ENCODE measurements at places on chromosomes 6 and 20.

GRCh38 chr20:34495916-34496315, 20.3 kb upstream of the DYNLRB1 start:
- DNase-seq = no peak

DNA sequence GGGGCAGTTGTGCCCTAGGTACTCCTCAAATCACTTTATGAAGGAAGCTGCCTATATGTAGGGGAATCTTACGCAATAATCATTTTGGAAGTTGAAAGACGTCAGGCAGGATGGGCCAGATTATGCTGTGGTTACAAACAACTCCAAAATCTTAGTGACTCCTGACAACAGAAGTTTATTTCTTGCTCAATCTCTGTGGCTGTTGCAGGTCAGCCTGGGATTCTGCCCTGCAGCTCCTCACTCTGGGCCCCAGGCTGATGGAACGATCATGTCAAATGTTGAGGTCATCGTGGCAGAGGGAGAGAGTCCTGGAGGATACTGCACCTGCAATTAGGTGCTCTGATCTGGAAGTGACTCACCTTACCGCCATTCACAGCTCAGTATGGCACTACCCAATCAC, 88.4 kb downstream of the ZDHHC14 start:
- peak; percentile 48 for DNase-seq

DNA sequence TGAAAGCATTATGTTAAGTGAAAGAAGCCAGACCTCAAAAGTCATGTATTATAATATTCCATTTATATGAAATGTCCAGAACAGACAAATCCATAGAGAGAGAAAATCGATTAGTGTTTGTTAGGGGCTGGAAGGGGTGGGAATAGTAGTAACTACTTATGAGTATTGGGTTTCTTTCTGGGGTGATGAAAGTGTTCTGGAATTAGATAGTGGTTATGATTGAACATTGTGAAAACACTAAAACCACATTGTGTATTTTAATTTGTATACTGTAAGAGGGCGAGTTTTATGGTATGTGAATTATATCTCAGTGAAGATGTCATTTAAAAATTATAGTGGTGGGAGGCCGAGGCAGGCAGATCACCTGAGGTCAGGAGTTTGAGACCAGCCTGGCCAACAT, 52.0 kb upstream of the KIF13A start:
- no peak for DNase-seq

DNA sequence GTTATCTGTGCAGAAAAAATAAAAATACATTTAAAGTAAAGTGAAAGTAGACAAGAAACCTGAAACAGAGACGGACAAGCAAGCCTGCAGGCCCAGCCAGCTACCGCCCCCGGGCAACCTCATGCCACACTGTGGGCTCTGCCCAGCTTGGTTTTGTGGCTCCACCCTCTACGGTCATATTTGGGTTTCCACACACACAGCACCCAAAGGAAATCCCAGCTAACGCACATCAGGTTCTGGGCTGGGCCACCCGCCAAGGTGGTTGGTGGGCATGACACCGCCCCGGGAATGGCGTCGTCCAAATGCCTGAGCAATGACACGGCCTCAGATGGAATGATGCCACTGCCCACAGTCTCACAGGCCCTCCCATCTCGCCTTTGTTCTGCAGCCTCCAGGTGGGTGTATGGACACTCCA, 22.9 kb downstream of the FAM110A start:
- DNase-seq = peak; percentile 97

GRCh38 chr20:62067547-62068260, 2.0 kb upstream of the TAF4 start:
- no peak for DNase-seq

- DNase-seq = no peak
Observed at GRCh38 chr6:28657381-28657768, 131.7 kb downstream of the GPX5 start.

DNA sequence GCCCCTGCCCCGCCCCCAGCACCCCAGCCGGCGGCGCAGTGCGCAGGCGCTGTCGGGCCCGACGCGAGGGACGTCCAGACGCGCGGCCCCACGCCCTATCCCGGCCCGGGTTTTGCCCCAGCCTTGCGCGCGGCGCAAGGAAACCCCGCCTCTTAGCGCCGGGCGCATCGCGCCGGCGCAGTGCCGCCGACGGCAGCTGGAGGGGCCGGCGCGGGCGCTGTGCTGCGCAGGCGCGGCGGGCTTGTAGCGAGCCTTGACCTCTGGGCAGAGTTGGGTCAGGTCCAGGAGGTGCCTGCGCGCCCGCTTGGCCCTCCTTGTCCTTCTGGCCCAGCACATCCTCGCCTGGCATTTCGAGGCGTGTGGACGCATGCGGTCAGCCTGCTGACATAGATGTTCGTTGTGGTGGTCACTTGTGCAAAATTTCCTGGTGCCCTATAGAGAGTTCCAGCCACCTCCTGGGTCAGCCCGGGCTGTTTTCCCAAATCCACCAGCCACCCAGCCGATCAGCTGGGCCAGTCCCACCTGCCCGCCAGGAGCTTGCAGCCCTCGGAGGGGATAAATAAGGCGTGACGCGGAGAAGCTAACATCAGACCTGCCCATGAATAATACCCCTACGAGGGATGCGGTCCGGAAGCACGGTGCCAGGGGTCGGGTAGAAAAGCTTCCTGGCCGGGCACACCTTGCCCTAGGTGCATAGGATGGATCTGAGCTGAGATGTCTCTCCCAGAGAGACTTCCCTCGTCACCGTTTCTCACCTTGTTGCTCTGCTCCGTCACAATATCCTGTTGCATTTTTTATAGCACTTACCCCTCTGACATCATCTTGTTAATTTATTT, 428 bp upstream of the PRELID3B start:
- peak; percentile 99 for DNase-seq

- no peak for DNase-seq
Observed at GRCh38 chr20:58330687-58331086, 21.2 kb downstream of the RAB22A start.

- no peak for DNase-seq
Observed at GRCh38 chr6:4533576-4533975, 242.6 kb upstream of the CDYL start.

GRCh38 chr6:144416773-144417172, 131.6 kb downstream of the UTRN start:
- no peak for DNase-seq

DNA sequence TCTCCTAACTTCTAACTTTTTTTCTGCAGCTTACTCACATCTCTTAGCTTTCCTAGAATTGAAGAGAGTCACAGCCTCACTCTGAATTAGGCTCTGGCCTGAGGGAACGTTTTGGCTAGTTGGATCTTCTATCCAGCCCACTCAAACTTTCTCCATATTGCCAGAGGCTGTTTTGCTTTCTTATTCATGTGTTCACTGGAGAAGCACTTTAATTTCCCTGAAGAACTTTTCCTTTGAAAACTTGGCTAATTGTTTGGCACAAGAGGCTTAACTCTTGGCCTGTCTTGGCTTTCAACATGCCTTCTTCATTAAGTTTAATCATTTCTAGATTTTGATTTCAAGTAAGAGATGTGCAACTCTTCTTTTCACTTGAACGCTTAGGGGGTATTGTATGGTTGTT, 138.2 kb upstream of the PLCB4 start:
- DNase-seq = no peak

- no peak for DNase-seq
Observed at GRCh38 chr6:169763881-169764280, 12.5 kb downstream of the ERMARD start.

DNA sequence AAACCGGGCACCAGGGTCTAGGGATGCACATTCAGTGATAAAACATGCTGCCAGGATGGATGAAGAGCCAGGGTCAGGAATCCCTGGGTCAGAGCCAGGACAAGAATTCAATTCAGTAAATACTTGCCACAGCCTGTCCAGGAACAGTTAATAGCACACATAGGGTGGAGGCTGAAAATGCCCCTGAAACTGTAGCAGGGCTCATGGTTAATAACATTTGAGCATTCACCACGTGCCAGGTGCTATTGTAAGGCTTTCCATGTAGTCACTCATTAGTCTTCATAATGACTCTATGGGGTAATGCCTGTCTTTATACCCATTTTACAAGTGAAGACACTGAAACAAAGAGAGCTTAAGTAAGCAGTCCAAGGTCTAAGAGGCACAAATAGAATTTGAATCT, 296.3 kb downstream of the LRFN2 start:
- no peak for DNase-seq

DNA sequence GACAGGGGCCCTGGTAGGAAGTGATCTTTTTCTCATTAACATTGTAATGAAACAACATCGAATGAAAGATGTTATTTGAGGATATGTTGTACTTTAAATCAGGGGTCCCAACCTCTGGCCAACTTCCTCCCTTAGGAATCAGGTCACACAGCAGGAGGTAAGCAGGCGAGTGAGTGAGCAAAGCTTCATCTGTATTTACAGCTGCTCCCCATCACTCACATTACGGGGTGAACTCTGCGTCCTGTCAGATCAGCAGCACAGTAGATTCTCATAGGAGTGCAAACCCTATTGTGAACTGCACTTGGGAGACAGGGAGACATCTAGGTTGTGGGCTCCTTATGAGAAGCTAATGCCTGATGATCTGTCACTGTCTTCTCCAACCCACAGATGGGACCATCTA, 19.9 kb downstream of the EPM2A start:
- no peak for DNase-seq

DNA sequence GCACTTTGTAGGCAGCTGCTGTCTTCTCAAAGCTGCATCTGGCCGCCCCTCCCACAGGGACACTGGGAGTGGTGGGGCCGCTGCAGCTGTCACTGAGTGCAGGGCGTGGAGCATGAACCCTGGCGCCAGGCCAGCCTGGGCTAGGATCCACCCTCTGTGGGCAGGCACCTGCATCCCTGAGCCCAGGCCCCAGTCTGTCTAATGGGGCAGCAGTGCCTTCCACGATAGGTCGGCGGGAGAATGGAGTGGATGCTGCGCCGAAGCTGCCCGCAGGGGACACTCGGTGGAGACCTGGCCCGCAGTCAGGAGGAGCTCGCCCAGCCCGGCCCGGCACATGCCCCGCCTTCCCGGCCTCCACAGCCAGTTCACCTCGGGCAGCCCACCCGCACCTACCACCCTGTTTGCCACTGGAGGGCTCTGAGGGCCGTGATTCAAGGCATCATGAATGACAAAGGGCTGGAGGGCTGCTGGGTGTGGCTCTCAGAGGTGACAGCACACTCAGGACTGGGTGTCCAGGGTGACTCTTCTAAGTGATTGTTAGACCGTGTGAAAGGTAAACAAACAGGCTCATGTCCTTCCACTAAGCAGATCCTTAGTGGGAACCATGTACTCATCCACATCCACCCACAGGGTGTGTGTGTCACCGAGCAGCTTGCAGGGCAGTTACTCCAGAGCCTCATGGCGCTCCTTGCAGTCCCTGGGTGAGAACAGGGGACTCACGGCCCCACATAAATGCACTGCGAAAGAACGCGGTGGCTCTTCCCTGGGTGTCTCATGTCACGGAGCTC, 133.9 kb downstream of the AGPAT4 start:
- no peak for DNase-seq

DNA sequence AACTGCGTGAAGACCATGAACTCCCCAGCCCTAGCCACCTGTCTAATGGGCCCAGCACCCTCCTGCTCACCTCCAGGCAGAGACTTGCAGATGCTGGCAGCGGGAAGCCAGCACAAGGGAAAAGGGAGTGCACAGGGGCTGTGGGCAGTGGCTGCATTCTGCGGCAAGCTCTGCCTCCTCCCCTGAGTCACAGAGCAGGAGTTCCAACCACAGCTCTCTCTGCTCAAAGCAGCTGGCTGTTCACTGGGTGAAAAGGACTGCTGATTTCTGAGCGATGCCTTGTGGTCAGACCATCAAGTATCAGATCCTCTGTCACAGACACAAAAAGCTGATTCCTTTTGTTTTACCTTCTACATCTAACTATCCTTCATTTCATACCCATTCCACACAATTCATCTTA, 10.5 kb downstream of the NKX2-2 start:
- DNase-seq = no peak

- DNase-seq = peak; percentile 53
Observed at GRCh38 chr6:96939007-96939805, 14.7 kb downstream of the KLHL32 start.

DNA sequence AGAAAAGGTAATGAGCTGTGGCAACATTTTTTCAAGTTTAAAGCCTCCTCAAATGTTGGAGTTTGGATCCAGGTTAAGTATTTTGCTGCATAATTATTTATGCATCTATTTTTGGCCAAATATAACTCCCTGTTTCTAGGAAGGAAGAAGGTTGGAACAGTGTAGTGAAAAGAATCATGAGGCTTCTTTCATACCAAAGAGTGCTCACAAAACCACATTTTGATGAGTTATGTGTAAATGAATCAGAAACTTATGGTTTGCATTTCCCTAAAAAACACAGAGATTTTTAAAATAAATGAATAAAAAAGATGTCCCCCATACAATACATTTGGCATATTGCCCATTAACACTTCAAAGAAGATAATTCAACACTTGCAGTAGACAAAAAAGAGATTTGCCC, 246.9 kb upstream of the PRDM1 start:
- no peak for DNase-seq

DNA sequence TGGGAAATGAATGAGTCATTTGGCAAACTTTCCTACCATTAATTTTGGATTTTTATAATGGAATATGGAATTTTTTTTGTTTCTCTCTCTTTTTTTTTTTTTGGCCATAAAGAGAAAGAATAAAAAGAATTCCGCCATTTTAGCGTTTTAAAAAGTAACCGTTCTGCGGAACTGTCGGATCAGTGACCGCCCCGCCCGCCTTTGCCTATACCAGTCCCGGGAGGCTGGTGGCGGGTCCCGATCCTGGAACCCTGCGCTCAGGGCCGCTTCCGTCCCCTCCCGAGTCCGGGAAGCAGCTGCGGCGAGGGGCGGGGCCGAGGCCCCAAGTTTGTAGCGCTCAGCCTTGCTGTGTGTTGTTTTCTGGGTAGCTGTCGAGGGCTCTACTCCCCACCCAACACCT, 609 bp downstream of the L3MBTL1 start:
- DNase-seq = no peak

GRCh38 chr6:37520926-37521325, 21.2 kb upstream of the CCDC167 start:
- DNase-seq = no peak

DNA sequence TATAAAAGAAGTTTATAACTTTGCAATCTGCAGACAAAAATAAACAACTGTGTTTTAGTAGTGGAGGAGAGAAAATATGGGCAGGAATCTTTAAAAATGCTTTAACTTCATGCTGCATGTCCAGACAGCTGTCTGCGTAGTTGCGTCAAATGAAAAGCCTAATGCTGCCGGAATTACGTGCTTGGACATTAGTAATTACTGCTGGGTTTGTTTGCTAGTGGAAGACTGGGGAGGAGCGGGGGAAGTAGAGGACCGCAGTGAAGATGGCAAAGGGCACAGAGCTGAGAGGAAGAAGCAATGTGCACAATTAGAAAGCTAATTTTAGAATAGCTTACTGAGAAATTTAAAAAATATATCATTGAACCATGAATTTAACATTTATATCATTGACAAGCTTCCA, 2.4 kb downstream of the SNAP25 start:
- no peak for DNase-seq
